ENCODE measurements at places on chromosomes 1 and 21.

DNA sequence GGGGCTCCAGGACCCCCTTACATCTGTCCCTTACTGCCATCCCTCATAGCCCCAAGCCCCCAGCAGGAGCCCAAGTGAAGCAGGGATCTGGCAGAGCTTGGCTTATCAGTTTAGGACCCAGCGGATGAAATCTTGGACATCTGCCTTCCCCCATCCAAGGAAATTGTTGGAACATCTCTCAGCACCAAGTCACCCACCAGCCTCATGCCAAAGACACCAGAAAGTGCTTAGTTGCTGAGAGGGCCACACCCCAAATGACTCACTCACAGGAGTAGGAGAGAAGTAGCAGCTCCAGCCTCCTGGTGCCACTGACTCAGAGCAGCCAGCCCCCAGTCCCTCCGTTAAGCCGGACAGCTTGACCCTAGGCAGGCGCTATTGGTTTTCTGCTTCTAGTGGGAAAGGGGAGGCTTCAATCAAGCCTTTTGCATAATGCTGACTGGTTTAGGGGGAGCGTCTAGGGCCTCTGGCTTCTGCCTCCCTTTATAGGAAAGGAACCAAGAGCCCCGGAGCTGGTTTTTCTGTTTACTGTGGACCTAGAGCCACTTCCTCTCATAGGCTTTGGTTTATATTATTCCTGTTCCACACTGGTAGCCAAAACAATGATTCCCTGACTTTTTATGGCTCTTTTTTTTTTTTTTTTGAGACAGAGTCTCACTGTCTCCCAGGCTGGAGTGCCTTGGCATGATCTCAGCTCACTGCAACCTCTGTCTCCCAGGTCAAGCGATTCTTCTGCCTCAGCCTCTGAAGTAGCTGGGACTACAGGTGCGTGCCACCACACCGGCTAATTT is 114.2 kb upstream of the IPO9 start:
- DNase-seq, result no peak

DNA sequence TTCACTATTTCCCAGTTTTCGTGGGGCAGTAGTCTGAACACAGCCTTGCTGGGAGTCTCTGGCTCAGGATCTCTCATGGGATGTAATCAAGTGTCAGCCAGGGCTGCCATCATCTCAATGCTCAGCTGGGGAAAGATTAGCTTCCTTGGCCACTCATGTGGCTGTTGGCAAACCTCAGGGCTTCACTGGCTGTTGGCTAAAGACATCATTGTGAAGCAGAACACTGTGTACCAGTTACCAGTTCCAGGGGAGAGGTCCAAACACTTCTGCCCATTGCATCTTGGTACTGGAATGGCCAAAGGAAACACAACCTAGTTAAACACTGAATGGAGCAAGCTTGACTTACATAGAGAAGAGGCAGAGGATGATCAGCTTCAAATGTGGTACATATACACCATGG is 33.7 kb downstream of the AADACL4 start:
- no peak for DNase-seq

DNA sequence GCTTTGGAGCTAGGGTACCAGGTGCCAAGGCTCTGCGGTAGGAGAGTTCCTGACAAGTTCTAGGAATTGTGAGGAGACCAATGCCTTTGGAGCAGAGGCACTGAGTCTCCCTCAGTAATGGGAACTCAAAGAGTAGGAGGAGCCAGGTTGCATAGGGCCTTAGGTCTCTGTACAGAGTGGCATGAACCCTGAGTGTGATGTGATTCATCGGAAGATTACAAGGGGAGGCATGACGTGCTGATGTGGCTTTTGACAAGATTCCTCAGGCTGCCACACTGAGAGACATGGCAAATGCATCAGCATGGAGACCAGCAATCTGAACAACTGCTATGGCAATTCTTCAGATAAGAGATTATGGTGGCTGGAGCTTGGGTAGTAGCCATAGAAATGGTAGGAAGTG is 94.6 kb upstream of the SLC44A3 start:
- DNase-seq, result no peak

DNA sequence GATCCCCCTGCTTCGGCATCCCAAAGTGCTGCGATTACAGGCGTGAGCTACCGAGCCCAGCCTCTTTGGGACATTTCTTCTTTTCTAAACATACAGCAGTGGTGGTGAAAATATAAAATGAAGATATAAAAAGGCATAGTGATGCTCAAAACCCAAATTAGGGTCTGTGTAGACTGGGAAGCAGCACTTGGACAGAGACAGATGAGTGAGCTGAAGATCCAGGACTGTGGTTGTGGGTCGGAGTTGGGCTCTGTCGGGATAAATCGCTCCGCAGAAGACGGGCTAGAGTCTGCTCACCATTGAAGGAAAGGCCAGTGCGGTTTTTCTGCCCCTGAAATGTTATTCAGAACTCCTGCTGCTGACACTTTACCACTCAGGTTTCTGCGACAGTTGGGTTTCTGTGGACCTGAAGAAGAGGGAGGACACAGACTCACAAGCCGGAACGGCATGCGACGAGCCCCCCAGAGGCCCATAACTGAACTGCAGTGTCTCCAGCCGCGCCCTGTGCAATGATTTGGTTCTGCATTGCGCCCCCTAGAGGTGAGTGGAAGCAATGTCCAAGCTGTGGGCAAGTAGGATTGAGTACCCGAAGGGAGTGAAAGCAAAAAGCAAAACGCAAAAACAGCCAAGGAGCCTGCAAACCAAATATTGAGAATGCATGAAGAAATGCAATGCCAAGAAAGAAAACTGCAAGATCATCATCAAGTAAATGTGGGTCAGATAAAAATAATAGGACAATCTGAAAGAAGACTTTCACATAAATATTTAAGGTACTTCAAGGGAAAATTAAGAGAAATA is 66.6 kb downstream of the GABPA start:
- DNase-seq, result peak; percentile 79

DNA sequence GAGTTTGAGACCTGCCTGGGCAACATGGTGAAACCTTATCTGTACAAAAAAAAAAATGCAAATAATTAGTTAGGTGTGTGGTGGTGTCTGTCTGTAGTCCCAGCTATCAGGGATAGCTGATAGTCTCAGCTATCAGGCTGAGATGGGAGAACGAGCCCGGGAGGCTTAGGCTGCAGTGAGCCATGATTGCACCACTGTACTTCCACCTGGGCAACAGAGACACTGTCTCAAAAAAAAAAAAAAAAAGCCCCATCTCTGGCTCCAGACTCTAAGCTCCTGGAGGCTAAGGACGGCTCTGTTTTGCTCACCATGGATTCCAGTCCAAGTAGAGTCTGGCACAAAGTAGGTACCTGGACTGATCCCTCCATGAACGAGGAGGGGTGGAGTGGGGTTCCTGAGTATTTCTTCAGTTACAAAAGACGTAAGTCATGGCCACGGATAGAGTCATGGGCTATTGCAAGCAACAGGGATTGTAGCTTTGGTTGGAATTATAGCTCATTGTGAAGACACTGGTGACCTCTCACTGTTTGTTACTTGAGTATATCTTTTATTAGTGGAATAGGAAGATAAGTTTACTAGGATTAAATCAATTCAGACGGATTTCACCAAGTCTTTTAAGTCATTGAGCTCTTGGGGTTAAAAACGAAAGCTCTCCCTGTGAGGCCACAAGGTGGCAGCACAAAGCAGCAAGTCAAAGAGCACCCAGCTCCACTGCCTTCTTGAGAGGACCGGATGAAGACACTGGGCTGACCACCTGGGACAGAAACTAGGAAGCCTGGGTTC is 35.6 kb upstream of the TMEM61 start:
- peak; percentile 31 for DNase-seq

DNA sequence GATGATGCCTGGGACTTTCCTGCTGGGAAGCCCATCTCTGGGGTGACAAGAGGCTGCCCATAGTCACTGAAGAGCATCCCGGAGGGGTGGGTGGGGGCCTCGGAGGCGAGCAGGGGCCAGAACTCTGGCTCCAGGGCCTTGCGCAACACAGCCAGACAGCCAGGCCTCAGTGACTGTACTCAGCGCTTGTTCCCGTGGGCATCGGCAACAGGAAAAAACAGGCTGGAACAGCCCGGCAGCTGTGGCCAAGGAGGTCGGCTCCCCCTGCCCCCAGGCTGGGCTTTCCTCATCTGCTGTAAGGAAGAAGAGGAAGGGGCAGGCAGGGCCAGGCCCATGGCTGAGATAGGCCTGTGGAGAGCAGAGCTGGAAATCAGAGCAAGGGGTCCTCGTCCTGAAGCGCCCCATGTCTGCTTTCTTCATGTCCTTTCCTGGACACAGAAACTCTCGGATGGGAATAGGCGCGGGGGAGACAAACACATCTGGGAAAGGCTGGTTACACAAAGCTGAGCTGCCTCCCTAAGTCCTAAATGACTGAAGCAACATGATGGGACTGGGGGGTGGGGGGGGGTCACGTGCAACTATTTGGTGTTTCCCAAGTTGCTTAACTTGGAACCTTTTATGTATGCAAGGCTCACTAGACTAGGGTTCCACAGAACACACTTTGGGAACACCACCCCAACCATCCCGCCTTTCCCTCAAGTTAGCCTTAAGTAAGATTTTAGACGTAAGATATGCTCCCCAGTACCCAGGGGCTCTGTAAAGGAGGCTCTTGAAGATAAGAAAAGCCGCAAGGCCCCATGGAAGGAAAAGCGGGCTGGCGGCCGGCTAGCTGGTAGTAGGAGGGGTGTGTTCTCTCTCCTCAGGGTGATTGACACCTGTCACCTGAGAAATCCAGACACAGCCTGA is 30.7 kb downstream of the HSPG2 start:
- no peak for DNase-seq

DNA sequence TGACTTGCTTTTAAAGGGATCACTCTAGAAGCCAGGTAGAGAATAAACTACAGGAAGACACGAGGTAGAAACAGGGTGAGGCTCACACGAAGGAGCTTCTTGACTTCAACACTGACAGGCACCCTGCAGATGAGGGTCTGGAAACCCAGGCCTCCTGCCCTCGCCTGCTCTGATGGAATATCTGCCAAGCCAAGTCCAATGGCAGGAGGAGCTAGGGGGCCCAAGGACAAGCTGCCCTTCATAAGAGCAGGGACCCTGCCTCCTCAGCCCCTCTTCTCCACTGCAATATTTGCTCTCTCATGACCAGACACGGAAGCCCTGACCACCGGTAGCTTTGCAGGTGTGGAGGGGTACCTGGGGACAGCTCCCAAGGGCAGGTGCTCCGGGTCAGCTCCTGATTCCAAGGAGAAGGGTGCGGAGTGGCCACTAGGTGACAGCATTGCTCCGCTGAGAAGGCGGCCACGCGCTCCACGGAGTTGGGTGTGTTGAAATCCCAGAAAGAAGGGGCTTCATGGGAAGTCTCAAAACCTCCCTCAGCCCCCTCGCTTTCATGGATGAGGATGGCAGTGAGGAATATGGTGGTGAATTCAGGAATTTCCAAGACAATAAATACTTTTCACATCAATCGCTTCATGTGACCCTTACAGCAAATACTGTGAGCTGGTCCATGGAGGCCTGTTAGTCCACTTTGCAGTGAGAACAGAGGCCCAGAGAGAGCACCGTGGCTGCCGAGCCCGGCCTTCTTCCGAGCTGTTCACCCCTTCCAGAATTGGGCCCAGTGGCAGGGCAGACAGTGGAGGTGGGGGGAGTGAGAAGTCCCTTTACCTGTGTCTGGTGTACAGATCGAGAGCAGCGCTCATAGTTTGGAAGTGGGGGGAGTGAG is 33.2 kb upstream of the PAX7 start:
- DNase-seq, result peak; percentile 58

GRCh38 chr21:41209016-41209619 is 41.2 kb downstream of the BACE2 start:
- DNase-seq, result no peak

- no peak for DNase-seq
Measured at GRCh38 chr1:41640756-41641474, 156.4 kb upstream of the EDN2 start.

- no peak for DNase-seq
Measured at GRCh38 chr1:7938070-7938469, 2.6 kb downstream of the TNFRSF9 start.

GRCh38 chr1:58942759-58943191 is 158.9 kb upstream of the JUN start:
- DNase-seq, result no peak

GRCh38 chr1:8091691-8092090 is 65.6 kb upstream of the ERRFI1 start:
- DNase-seq, result no peak

DNA sequence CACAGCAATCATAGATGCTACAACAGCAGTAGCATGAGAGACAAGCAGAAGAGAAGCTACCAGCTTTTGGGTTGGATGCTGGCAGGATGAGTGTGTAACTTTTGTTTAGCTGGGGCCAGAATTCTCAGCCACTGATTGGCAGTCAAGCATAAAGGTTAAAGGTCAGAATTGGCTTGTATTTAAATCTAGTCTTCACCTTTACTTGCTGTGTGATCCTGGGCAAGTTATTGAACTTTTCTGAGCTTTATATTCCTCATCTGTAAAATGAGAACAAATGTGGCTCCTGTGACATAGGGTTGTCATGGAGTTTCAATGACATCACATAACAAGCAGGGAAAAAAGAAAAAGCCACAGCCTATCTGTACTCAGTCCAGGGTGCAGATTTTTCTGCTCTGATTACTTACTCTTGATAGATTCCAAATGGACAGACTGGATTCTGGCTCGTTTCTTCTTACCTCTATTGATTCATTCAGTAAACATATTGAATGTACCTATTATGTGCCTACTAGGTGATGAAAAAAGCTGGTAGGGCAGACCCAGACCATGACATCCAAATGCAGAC is 2.8 kb upstream of the AZIN2 start:
- no peak for DNase-seq

GRCh38 chr1:218667781-218668516 is 322.8 kb downstream of the TGFB2 start:
- DNase-seq, result no peak

GRCh38 chr1:218259800-218260199 is 25.3 kb upstream of the RRP15 start:
- no peak for DNase-seq

DNA sequence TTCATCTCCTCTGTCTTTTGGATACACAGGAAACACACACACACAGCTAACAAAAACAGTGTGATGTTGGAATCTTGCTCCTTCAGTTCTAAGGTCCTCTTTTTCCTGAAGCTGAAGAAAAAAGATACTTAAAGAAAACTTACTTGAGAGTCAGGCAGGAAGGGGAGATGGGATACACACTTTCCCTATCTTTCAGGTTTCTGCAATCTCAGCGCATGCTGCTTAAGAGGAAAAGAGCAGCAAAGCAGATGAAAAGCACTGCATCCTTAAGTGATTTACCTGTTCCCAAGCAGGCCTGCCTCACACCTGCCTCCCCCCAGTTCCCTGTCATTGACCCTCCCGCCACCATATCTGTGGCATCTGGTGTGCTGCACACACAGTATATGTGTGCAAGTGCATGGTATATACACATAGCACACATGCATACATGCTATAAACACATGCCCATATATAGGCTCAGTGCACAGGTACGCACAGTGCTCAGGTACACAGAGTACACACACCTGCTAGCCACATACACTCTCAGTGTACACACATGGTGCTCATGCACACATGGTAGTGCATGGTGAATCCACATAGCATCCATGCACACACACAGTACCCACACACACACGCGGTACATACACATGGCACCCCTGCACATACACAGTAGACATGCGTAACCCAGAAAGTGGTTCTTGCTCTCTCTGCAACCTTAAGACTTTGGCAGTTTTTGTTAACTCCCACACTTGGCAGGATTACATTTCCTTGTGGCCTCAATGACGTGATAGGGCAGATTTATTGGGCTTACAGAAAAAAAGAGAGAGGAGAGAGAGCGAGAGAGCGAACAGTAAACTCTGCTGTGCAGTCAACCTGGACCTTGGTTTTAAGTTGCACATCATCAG is 166.9 kb downstream of the TOMM20 start:
- DNase-seq, result no peak

Measured in stimulated activated naive CD4-positive, alpha-beta T cell (primary cell).